Activated CD8-positive, alpha-beta T cell treated with anti-CD3 and anti-CD28 coated beads, Interleukin-2, amount 10 ng/mL, durations not matched to agents 7 days and 5 days (primary cell): ENCODE measurements at places on chromosomes 5 and 9.

DNA sequence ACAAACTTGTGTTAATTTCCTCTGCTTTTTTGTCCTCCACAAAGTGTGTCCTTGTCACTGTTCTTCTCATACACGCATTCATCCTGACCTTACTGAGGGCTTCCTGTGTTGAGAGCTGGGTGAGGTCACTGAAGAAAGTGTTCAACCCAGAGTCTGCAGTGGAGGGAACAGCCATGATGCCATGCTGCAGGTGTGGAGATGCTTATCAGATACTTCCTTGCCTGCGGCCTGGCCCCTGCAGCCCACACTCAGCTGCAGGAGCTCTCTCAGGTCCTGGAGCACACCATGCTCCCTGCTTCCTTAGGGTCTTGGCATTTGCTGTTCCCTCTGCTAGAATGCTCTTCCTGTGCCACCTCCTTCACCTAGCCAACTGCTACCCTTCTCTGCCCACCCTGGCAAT, 108.1 kb upstream of the SPRY4 start:
- DNase-seq, result peak; percentile 81
- H3K27ac ChIP-seq, result peak overlapping the region; percentile 93
- H3K27me3 ChIP-seq, result no peaks in the 10 kb centered on the region
- no peaks in the 10 kb centered on the region for H3K36me3 ChIP-seq

DNA sequence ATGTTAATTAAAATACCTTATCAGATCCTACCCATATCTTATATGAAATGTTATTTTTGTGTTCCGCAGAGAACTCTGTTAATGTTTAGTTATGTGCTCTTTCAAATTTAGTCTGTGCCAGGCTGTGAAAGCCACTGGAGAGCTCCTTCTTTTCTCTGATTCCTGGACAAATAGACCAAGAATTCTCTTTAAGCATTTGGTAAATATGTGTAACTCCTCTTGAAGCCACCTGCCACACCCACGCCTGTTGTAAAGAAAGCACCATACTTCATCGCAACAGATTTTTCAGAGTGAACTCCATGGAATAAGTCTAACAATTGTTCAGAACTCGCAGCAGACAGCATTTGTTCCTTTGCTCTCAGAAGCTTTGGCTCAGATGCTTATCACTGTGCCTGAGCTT, 301.1 kb downstream of the FAM170A start:
- no peak for DNase-seq
- no peaks in the 10 kb centered on the region for H3K36me3 ChIP-seq
- H3K27me3 ChIP-seq, result no peaks in the 10 kb centered on the region

- peaks cover 28% of the 10 kb centered on the region for H3K4me1 ChIP-seq
- no peak overlapping the region for H3K4me3 ChIP-seq
- H3K27me3 ChIP-seq, result no peaks in the 10 kb centered on the region
- no peak for DNase-seq
- peaks cover 22% of the 10 kb centered on the region for H3K36me3 ChIP-seq
- H3K27ac ChIP-seq, result peak overlapping the region; percentile 7
Observed at GRCh38 chr5:82881571-82882174, 195.5 kb downstream of the TMEM167A start.

- H3K4me3 ChIP-seq, result no peak overlapping the region
- no peak overlapping the region for H3K27ac ChIP-seq
- DNase-seq, result no peak
- H3K27me3 ChIP-seq, result peaks cover 7% of the 10 kb centered on the region
Observed at GRCh38 chr5:59437176-59437575, 456.4 kb downstream of the PDE4D start.

DNA sequence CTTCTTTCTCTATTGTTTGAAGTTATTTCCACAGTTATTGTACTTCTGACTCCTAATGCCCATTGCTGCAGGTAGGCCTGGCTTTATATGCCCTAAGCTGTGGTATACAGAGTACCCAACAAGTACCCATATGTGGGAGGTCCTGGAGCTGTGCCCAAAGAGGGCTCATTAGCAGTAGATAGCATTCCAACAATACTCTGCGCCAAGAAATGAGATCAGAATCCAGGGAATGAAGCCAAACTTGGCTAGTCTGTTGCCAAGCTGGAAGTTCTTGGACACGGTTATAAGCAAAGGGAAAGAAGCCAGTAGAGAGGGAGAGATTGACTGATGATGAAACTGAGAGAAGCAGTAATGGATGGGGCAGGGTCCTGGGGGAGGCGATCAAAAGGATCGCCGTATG, 29.7 kb upstream of the FAM169A start:
- H3K4me3 ChIP-seq, result no peak overlapping the region
- H3K36me3 ChIP-seq, result no peaks in the 10 kb centered on the region
- DNase-seq, result no peak

GRCh38 chr5:61918611-61919010, 387.4 kb upstream of the KIF2A start:
- H3K4me1 ChIP-seq, result no peaks in the 10 kb centered on the region
- no peak overlapping the region for H3K27ac ChIP-seq
- DNase-seq, result no peak
- H3K4me3 ChIP-seq, result no peak overlapping the region
- H3K36me3 ChIP-seq, result no peaks in the 10 kb centered on the region
- no peaks in the 10 kb centered on the region for H3K27me3 ChIP-seq

DNA sequence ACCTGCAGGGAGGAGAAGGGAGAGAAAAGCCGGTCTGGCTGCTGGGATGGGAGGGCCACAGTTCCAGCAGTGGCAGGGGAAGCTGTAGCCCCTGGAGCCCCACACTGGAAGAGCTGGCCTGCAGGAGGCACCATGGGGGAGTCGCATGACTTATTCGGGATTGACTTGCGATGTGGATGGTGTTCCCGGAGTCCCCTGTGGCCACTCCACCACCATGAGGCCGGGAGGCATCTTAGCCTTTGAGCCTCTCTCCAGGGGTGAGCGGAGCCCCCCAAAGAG, 92.0 kb downstream of the KCNT1 start:
- no peak for DNase-seq
- H3K4me1 ChIP-seq, result no peaks in the 10 kb centered on the region
- no peak overlapping the region for H3K4me3 ChIP-seq
- no peaks in the 10 kb centered on the region for H3K36me3 ChIP-seq
- no peaks in the 10 kb centered on the region for H3K27me3 ChIP-seq
- H3K27ac ChIP-seq, result no peak overlapping the region

DNA sequence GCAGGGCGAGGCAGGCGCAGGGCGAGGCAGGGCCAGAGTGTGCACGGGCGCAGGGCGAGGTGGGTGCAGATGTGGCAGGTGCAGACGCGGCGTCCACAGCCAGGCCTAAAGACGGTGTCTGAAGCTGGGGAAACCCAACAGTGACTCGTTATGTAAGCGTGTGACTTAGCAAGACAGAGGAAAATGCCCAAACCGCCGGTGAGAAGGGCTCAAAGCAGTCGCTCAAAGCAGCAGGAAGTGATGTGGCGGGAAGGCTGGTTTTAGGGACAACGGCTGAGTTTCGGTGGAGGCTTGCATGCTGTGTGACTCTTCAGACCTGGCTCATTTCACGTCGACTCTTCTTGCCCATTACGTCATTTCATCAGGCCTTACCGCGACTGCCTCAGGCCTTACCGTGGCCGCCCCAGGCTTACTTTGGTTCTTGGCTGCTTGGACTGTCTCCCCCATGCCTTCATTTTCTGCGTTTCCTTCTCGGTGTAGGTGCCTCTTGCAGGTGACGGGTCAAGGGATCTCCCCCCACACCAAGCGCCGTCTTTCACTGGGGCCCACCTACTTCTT, 50.5 kb upstream of the EXOC3 start:
- H3K36me3 ChIP-seq, result peaks cover 43% of the 10 kb centered on the region
- no peaks in the 10 kb centered on the region for H3K27me3 ChIP-seq
- H3K4me3 ChIP-seq, result peak overlapping the region; percentile 76
- DNase-seq, result peak; percentile 96

- H3K4me3 ChIP-seq, result no peak overlapping the region
- no peaks in the 10 kb centered on the region for H3K36me3 ChIP-seq
- no peak overlapping the region for H3K27ac ChIP-seq
- no peaks in the 10 kb centered on the region for H3K27me3 ChIP-seq
- peaks cover 9% of the 10 kb centered on the region for H3K4me1 ChIP-seq
- DNase-seq, result no peak
Observed at GRCh38 chr9:15529566-15530324, 19.0 kb upstream of the PSIP1 start.

- H3K36me3 ChIP-seq, result no peaks in the 10 kb centered on the region
- peak; percentile 56 for DNase-seq
- H3K4me1 ChIP-seq, result peaks cover 6% of the 10 kb centered on the region
- H3K4me3 ChIP-seq, result no peak within 1 kb of the TSS
- H3K27ac ChIP-seq, result no peak within 1 kb of the TSS
Observed at GRCh38 chr9:133609311-133610098, at the start of gene FAM163B. FAM163B (minus strand) TSS chr9:133609389; CDS start chr9:133580223, 29,166 bp downstream.

DNA sequence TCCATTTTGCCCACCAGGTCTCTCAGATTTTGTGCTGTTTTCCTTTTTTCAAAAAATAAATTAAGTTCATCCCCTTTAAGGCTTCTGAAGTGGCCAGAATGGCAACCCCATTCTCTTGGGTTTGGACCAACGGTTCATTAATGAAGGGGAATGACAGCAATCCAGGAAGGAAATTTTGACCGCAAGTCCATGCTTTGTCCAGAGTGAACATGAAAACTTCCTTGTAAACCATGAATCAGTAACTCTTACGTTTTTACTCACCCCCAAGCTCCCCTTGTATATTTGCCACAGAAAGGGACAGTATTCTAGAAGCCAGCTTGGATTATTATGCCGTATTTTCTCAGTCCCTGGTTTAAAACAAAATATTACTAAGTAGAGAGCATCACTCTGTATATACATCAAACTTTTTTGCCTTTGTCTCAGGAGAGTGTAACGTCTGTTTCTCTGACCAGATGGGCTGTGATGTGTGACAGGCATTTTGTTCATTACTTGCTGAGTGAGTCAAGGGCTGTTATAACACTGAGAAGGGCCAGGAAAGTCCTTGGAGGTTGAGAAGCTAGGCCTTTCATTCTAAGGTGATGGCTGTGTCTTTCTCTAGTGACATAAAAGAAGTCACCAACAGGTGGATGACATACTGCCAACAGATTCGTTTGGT, 148.2 kb downstream of the SMARCA2 start:
- no peak overlapping the region for H3K27ac ChIP-seq
- H3K4me3 ChIP-seq, result no peak overlapping the region
- peaks cover 34% of the 10 kb centered on the region for H3K4me1 ChIP-seq
- H3K36me3 ChIP-seq, result peaks cover 52% of the 10 kb centered on the region
- DNase-seq, result no peak

DNA sequence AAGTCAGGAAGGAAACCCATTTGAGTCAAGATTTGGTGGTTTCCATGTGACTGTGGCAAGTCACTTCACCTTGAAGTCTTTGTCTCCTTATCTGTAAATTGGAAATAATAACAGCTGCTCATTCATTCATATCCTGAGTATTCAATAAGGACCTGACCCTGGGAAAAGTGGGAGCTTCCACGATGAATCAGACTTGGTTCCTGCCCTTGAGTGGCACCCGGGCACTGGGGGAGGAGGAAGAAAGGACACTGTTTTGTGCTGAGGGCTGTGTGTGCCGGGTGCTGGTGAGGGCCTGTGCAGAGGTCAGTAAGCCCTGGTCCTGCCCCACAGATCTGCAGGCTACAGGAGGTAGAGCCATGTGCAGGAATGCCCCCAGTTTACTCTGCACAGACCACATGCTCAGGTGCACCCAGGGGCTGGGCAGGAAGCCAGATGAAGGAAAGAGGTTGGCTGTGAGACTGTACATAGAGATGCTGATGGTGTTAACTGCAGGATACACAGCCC, 6.8 kb downstream of the NDST1 start:
- no peak for DNase-seq
- H3K27ac ChIP-seq, result no peak overlapping the region
- H3K27me3 ChIP-seq, result no peaks in the 10 kb centered on the region
- H3K4me1 ChIP-seq, result peaks cover 3% of the 10 kb centered on the region

GRCh38 chr5:172443441-172444109, 10.8 kb downstream of the SH3PXD2B start:
- DNase-seq, result peak; percentile 48
- peaks cover 11% of the 10 kb centered on the region for H3K4me1 ChIP-seq
- H3K36me3 ChIP-seq, result no peaks in the 10 kb centered on the region
- no peak overlapping the region for H3K4me3 ChIP-seq
- H3K27me3 ChIP-seq, result peaks cover 17% of the 10 kb centered on the region

DNA sequence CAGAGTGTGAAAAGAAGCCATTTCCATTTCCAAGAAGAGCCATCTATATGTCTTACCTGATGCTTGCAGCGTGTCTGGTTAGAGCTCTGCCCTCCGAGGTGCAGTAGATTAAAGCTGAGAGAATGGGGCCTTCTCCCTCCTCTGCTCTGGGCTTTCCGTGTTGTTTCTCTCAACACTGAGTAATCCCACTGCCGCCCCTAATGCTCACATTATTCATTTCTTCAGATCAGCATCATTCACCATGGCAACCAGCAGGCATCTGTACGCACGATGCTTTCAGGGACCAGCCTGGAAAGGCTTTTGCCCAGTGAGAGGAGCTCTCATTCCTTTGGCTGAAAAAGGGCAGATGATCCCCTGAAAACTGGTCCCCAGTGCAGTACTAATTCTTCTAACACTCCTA, 79.6 kb downstream of the CYFIP2 start:
- peaks cover 85% of the 10 kb centered on the region for H3K36me3 ChIP-seq
- no peak for DNase-seq
- H3K27me3 ChIP-seq, result no peaks in the 10 kb centered on the region
- no peak overlapping the region for H3K27ac ChIP-seq

DNA sequence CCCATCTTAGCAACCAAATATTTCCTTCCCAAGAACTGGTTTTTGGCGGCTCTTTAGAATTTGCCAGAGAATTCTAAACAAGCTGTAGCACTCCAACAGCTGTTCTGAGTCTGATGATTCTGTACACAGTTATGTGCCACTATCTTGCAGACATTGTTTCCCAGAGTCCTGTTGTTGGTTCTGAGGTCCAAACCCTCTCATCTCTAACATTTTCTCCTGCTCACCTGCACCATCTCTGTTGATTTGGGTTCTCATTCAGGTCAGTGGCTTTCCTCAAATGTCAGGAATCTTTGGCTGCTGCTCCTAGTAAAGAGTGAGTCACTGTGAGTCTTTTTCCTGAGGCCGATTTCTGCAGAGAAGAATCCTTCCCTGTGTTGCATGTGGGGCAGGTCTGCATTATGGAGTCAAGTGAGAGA, 50.0 kb downstream of the CAMSAP1 start:
- no peaks in the 10 kb centered on the region for H3K4me1 ChIP-seq
- H3K4me3 ChIP-seq, result no peak overlapping the region
- peaks cover 10% of the 10 kb centered on the region for H3K36me3 ChIP-seq
- no peaks in the 10 kb centered on the region for H3K27me3 ChIP-seq
- no peak overlapping the region for H3K27ac ChIP-seq

GRCh38 chr5:4017076-4017803, 421.6 kb downstream of the IRX1 start:
- H3K27me3 ChIP-seq, result no peaks in the 10 kb centered on the region
- H3K27ac ChIP-seq, result no peak overlapping the region
- H3K4me3 ChIP-seq, result no peak overlapping the region
- H3K36me3 ChIP-seq, result no peaks in the 10 kb centered on the region
- H3K4me1 ChIP-seq, result no peaks in the 10 kb centered on the region
- DNase-seq, result no peak

- H3K4me1 ChIP-seq, result peaks cover 13% of the 10 kb centered on the region
- H3K27ac ChIP-seq, result no peak overlapping the region
Observed at GRCh38 chr5:81759632-81760005, 8.7 kb upstream of the SSBP2 start.

- peaks cover 5% of the 10 kb centered on the region for H3K4me1 ChIP-seq
- no peaks in the 10 kb centered on the region for H3K27me3 ChIP-seq
- DNase-seq, result no peak
- no peak overlapping the region for H3K27ac ChIP-seq
- no peak overlapping the region for H3K4me3 ChIP-seq
Observed at GRCh38 chr9:135050072-135050990, 37.1 kb upstream of the OLFM1 start.
